ENCODE measurements at places on chromosomes 1 and 21.
A peak's percentile ranks its signal among the peaks of the same experiment; 100 is the strongest.

DNA sequence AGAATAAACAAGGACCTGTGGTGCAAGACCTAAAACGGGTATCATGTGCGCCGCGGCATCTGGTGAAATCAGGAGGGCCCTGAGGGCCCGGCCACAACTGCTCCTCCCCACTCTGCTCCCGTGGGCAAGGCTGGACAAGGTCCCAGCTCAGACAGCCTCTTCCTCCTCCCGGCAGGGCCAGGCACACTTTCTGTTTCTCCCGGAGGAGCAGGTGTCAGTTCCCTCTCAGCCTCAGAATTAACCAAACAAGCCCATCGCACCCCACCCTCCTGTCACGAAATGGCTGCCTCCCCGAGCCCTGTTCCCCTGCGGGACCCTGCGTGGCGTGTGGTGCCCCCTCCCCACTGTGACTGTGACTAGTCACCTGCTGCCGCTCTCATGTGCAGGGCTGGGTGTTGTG is 15.2 kb downstream of the PTTG1IP start:
- no peak for DNase-seq

DNA sequence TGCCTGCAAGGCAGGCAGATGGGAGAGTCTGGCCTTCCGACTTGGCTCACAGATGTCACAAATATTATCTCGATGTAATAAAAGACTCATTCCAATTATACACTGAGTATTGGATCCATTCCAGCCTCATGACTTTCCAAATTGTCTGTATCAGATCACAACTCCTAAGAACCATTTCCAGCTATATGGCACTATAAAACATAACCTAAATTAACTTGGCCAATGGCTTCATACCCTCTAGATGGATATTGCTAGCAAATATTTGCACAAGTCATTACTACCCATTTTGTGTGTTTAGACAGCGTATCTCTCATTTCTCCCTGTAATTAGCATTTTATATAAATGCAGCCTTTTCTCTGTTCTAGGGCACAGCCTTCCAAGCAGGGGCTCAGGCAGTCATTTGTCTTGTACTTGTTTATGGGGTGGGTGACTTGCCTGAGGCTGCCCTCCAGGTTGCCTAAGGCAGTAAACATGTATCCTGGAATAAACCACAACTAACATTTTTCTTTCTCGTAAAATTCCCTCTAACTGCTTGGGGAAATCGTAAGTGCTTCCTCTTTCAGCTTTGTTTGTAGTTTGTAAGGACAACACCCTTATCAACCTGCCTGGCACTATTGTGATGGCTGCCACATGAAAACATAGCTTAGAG is 70.6 kb upstream of the KCNJ6 start:
- no peak for DNase-seq

GRCh38 chr1:2108213-2108876 is 58.1 kb downstream of the PRKCZ start:
- DNase-seq, result no peak

DNA sequence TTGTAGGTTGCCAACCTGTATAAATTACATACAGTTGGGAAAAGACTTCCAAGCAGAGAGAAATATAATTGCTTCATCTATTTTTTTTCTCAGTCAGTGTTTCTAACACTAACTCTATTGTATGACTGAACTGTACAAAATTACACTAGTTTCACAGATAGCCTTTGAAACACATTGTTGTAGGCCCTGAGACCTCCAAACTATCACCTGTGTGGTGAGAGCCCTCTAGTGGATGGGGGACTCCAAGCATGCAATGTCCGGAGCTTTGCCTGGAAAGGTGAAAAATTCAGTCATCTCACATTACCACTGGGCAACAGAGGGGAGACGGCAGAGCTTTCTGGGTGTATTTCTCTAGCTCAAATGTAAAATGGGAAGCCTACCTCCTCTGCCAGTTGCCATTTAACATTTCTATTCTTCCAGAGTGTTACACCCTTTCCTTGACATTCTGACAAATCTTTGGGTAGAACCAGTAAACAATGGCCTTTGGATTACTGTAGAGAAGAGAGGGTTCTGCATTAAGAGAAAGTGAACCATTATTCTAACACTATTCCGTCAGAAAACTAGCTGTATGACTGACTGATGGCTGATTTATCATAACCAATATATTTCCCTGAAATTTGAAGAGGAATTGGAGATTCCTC is 212.2 kb downstream of the LYPLAL1 start:
- peak; percentile 4 for DNase-seq

GRCh38 chr1:1065265-1065939 is 8.7 kb downstream of the RNF223 start:
- no peak for DNase-seq
